ENCODE measurements at places on chromosomes 3 and 15.

DNA sequence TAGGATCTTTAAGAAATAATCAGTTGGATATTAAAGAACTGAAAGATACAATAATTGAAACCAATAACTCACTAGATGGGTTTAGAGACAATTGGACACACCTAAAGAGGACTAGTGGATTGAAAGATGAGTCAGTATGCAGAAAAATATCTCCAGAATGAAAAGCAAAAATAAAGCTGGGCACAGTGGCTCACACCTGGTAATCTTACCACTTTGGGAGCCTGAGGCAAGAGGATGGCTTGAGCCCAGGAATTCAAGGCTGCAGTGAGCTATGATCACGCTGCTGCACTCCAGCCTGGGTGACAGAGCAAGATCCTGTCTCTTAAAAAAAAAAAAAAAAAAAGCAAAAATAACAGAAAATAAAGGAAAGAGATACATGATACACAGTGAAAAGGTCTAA, 37.4 kb upstream of the CCDC174 start:
- no peak for DNase-seq

GRCh38 chr15:43520138-43520537, 2.7 kb downstream of the MAP1A start:
- no peak for DNase-seq

DNA sequence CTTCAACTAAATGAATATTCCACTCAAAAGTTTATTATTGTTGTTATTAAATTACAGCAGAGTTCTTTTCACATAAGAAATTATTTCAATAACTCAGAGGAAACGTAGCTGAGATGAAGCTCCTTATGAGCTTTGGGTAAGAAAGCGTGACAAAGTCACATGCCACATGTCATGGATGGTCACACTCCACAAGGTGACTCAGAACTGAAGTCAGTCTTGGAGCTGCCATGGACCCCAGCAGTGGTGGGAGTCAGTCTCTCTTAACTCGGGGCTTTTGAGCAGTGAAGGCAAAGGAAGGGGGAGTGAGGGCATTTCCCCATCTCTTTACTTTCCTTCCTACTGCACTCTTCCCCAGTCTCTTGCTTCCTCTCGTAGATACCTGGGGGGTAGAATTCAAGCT, 87.5 kb upstream of the FAM3D start:
- DNase-seq, result no peak

- DNase-seq, result no peak
These were observed 508.3 kb downstream of the TUSC7 start for GRCh38 chr3:117217760-117218316.

DNA sequence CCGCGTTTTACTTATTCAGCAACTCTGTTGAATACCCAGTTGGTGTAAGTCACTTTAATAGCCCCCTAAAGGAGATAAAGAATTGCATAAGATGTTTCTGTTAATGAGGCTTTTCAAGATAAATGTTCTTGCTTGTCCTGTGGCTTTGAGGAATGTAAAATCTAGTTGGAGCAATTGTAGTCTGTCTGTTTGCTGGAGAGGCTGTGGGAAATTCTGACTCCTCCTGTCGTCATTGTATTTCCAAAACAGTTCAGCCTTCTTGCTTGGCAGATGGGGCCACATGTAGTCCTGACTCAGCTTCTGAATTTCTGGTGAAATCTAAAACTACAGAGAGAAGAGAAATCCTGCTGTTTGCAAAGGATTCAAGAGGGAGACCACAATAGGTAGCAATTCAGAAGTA, 114.4 kb downstream of the RYR3 start:
- DNase-seq, result no peak

GRCh38 chr15:78037779-78038305, 39.7 kb downstream of the TBC1D2B start:
- no peak for DNase-seq

All from epithelial cell of proximal tubule (primary cell).